Colonic mucosa (tissue), 4 donors: ENCODE measurements at places on chromosomes 13 and 19. TPM values are rescaled to one million over a fixed set of nuclear protein-coding genes. Genes with fewer than 3 reads are reported as not detected.

FFAR1 gene
- total RNA-seq = not detected

CYP4F8 gene
- not detected for total RNA-seq

ZNF610 gene
- total RNA-seq = 0.84 TPM

GRCh38 chr13:49240017-49240416 lies 7.7 kb upstream of the CDADC1 start:
- DNase-seq = no peak
- H3K27ac ChIP-seq = no peak overlapping the region
- no peaks in the 10 kb centered on the region for H3K27me3 ChIP-seq
- no peaks in the 10 kb centered on the region for H3K4me1 ChIP-seq
- H3K4me3 ChIP-seq = no peak overlapping the region
- H3K36me3 ChIP-seq = no peaks in the 10 kb centered on the region

GRCh38 chr19:27858981-27859581 lies 1353.9 kb downstream of the UQCRFS1 start:
- no peak overlapping the region for H3K4me3 ChIP-seq
- H3K27me3 ChIP-seq = no peaks in the 10 kb centered on the region
- no peak for DNase-seq
- H3K27ac ChIP-seq = no peak overlapping the region
- H3K4me1 ChIP-seq = no peaks in the 10 kb centered on the region
